Glutamatergic neuron (in vitro differentiated cells): ENCODE measurements at places on chromosomes 7 and 10. TPM values are rescaled to one million over a fixed set of nuclear protein-coding genes. Genes with fewer than 3 reads are reported as not detected.

Gene PRSS58
- not detected for total RNA-seq

DNA sequence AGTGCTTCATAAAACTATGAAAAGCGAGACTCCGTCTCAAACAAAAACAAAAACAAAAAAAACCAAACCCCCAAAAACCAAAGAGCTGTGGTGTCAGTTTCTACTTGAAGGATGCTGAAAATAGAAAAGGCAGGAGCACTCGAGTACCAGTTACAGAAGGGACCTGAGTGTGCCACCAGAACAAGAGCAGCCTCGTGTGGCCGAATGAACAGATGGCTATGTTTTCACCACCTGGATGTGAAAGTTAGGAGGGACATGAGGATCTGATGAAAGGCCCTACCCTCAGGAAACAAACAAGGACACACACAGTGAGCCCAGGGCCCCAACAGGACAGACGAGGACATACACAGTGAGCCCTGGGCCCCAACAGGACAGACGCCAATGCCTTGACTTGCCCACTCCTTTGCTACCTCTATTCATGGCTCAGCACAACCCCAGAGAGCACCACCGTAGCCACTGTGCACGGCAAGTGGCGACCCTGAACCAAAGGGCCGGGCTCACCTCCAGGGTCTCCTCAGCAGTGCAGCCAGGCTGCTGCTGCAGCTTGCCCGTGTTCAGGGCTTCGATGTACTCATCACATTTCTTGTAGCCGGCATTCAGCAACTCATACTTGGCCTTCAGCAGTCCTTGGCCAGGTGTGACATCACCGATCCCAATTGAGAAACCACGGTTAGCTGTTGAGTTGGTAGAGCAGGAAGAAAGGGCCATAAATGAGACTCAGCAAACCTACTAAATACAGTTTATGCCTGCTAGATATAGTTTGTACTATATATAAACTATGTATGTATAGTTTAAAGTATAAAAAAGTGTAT lies 24.9 kb downstream of the POLR3A start:
- DNase-seq = no peak

GRCh38 chr10:69732147-69732825 lies 69.4 kb upstream of the COL13A1 start:
- no peak for DNase-seq

DNA sequence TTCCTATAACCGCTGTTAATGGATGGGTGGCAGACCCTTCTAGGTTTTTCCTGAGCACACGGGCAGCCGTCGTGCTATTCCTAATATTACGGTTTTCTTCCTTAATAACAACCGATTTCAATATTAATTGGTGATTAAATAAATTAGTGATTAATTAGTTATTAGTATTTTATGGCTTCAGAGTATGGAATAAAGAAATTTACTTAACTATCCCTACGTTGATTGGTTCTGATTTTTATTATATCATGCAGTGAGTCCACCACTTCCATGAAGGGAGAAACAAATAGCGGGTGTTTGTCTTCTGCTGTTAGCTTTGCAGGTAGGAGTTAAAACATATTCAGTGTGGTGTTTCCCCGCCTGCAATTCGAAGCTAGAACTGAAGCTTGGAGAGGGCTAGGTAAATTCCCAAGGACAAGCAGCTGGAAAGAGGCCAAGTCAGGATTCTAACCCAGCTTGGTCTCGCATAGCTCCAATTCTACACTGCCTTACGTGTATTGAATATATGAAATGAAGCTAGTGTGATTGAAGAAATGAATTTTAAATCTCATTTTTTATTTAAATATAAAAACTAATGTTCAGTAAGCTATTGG lies 928 bp upstream of the CSTF2T start:
- no peak for DNase-seq
